GM04504 (cell line): ENCODE measurements at places on chromosomes 7 and 10.

DNA sequence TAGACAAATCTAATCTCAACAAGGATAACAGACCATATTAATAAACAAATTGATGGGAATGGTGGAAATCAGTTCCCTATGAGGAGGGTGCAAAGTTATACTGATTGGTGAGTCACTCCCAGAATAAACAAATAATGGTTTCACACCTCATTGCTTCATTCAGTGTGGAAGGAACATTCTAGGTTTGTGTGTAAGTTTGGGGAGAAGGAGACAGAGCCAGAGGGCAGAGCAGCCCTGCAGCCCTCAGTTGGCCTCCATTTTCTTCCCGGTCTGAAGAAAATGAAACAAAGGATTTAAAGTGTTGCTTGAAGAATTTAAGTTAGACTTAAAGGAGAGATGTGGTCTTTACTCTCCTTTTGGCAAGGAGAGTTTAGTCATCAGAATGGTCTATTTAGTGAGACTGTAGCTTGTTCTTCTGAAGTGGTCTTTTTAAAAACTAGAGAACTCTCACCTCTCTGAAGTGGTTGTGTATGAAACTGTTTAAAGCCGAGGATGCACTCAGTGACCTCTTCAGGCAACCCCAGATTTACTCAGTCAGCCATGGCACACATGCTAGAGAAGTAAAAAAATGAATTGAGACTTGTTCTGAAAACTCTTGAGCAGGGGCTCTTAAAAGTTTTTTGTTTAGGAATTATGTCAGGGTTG is 27.2 kb downstream of the IKZF1 start:
- DNase-seq = no peak

DNA sequence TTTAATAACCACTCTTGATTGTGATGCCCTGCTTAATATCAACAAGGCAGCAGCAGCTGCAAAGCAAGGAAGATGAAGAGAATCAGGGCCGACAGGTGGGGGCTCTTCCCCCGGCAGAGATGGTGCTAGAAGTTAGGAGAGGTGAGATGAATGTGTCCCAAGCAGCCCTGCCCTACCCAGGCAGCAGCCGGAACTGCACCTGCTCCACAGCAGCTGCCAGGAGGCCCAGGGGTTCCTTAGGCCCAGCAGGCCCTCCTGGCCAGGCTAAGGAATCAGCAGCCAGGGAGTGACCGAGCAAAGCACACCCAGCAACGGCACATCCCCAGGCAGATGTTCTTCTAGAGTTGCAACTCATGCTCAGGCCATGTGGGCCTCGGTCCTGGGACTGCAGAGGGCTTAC is 17.9 kb downstream of the AFAP1L2 start:
- DNase-seq = no peak

DNA sequence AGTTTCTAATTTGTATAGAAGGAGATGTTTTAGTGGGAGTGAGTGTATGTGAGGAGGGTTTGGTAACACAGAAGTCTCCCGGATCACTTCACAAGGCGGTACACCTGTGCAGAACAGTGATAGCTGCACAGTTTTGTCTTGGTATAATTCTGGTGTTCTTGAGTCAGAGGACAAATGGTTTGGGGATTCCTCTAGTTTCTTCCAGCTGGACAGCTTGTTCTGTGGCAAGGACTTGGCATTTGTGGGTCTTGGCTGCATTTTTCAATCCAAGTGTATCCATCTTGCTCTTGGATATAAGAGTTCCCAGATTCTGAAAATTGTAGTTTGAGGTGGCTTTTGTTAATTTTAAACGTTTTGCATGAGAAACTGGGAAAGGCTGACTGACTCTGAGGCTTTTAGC is 135.7 kb downstream of the AHR start:
- no peak for DNase-seq

DNA sequence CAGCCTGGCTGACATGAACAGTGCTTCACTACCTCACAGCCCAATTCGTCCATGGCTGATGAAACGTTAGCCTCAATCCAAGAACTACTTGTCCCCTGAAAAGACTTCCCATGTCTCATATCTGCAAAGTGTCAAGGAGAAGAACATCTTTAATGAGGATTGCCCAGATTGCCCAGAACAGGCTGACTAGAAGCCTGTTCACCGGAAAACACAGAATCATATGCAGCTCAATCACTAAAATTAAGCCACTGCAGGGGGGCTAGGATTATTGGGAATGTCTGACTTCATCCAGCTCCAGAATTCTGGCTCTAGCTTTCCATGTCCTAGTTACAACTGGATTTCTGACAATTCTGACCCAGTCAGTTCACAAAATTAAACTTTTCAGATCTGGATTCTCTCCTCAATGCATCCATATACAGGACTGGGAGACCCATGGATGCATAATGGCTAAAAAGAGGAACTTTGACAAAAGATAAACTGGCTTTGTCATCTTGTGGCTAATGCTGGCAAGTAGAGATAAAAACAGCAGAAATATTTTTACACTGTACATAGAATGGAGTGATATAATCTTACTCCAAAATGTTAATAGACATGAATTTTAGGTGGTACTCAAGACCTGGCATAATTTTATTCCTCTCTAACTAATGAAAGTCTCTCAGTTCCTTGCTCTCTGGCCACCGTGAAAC is 467.0 kb upstream of the POT1 start:
- DNase-seq = no peak

DNA sequence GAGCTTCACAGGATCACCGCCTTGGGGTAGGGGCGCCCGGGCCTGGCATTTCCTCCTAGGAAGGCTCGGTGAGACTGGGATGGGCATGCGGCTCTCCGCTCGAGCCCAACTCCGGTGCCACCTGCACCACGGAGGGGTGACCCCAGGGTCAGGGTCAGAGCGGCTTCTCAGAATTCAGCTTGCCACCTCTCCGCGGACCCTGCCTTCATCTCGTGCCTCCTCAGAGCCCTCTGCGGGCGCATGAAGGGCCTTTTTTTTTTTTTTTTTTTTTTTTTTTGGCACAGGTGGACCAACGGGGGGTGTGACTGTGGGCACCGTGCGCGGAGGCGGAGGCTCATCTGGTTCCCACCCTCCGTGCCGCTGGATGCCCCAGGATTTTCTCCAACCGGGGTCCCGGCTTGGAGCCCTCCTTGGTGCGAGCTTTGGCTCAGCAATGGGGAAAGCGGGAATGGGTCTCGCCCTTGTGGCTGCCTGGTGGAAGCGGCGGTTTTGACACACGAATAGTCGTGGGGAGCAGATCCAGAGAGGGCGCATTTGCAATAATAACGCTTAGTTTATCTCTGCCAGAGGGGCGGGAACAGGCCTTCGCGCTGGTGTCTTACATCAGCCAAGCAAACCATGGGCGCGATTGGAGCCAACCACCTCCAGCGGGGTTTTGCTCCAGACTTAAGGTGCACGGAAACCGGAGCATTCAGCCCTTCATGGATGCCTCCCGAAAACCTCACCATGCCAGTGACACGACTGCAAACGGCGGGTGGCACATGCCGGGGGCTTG is 5.0 kb upstream of the TNRC18 start:
- DNase-seq = peak; percentile 66

GRCh38 chr10:89738551-89739209 is 37.3 kb downstream of the KIF20B start:
- no peak for DNase-seq
